T-cell (primary cell): ENCODE measurements at places on chromosomes 13 and 19. TPM values are rescaled to one million over a fixed set of nuclear protein-coding genes. Genes with fewer than 3 reads are reported as not detected.

DNA sequence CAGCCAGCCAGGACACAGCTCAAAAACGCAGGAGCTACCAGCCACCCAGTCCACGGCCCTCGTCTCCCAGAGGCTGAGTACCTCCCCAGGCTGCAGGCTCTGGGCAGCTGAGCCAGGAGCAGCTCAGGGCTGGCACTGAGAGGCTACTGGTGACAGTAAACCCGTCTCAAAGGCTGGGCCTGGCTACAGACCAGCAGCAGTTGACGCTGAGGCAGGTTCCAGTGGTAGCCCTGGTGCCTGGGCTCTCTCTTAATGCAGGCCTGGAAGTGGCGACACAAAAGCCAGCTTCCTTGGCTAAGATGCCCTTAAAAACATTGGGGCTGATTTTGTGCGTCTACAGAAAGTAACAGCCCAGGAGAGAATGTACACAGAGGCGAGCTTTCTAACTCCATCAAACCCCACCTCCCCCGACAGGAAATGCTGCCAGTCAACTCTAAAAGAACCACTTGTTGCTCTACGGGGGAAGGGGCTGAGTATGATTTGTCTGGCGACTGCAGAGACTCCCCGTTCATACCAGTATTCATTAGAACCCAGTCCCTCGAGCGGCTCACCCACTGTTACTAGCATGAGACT lies 126.3 kb downstream of the STK24 start:
- H3K4me3 ChIP-seq = no peak overlapping the region
- peaks cover 20% of the 10 kb centered on the region for H3K4me1 ChIP-seq
- H3K27me3 ChIP-seq = no peaks in the 10 kb centered on the region
- H3K36me3 ChIP-seq = peaks cover 4% of the 10 kb centered on the region
- peak overlapping the region; percentile 4 for H3K27ac ChIP-seq
- peak; percentile 21 for DNase-seq

- no peak overlapping the region for H3K4me3 ChIP-seq
- H3K27ac ChIP-seq = no peak overlapping the region
- H3K36me3 ChIP-seq = no peaks in the 10 kb centered on the region
- no peak for DNase-seq
- peaks cover 25% of the 10 kb centered on the region for H3K4me1 ChIP-seq
- peaks cover 31% of the 10 kb centered on the region for H3K27me3 ChIP-seq
Observed at GRCh38 chr13:28495538-28496187, 735 bp upstream of the FLT1 start.

- no peak overlapping the region for H3K27ac ChIP-seq
- no peak for DNase-seq
- no peaks in the 10 kb centered on the region for H3K27me3 ChIP-seq
- H3K4me1 ChIP-seq = no peaks in the 10 kb centered on the region
Observed at GRCh38 chr19:20385061-20385460, 180.5 kb downstream of the ZNF737 start.

- no peak for DNase-seq
- no peak overlapping the region for H3K27ac ChIP-seq
- no peak overlapping the region for H3K4me3 ChIP-seq
- peaks cover 32% of the 10 kb centered on the region for H3K4me1 ChIP-seq
Observed at GRCh38 chr19:4981681-4981958, 12.7 kb downstream of the KDM4B start.

PROZ gene
- total RNA-seq = not detected

NKG7 gene
- total RNA-seq = 144 TPM
